Stimulated activated naive CD4-positive, alpha-beta T cell (primary cell): ENCODE measurements at places on chromosomes 1 and 21.

GRCh38 chr1:67307251-67308060 lies at the start of gene IL12RB2:
Gene IL12RB2, plus strand, starts transcription at chr1:67307873. Its CDS starts 12,496 bp downstream, at chr1:67320369.
- no peak for DNase-seq

DNA sequence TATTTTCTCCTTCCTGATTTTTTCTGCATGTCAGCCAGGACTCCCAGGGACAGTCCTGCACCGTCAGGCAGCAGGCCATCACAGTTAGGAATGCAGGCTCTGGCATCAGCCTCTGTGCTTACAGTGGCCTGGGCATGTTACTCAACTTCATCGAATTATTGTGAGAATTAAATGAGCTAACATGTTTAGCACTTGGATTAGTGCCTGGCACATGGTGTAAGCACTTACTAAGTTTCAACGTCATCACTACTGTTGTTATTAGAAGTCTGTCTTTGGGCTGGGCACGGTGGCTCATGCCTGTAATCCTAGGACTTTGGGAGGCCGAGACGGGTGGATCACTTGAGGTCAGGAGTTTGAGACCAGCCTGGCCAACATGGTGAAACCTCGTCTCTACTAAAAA lies 45.1 kb downstream of the SCCPDH start:
- no peak for DNase-seq

DNA sequence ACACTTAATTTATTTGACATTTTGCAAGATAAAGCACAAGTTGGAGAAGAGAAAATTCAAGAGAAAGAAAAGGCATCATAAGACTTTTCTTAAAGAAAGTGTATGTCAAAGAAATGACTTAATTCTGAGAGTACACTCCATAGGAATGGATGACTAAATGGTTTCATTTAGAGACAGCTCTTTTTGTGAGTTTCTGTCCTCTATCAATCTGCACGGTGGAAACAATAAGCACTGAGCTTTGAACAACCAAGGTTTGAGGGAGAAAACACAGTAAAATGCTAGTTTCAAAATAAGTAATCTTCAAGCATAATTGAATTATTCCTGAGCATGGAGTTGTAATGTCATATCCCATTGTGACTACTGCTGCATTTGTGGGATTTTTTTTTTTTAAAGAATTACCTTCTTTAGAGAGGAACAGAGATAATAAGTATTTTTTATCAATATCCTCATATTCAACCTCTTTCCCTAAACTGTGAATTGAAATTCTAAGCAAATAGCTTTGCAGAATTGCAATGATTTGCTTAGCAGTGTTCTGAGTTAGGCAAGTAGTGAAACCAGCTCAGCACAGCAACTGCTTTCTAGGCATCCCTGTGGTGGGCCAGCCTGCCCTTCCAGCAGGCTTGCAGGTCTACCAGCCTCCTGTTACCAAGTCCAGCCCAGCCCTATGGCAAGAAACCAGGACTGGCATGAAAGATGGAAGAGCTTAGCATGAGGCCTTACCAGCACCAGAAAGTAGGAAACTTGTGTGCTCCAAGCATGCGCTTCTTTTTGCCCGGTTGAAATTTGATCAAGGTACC lies 38.2 kb downstream of the KCNJ6 start:
- no peak for DNase-seq

DNA sequence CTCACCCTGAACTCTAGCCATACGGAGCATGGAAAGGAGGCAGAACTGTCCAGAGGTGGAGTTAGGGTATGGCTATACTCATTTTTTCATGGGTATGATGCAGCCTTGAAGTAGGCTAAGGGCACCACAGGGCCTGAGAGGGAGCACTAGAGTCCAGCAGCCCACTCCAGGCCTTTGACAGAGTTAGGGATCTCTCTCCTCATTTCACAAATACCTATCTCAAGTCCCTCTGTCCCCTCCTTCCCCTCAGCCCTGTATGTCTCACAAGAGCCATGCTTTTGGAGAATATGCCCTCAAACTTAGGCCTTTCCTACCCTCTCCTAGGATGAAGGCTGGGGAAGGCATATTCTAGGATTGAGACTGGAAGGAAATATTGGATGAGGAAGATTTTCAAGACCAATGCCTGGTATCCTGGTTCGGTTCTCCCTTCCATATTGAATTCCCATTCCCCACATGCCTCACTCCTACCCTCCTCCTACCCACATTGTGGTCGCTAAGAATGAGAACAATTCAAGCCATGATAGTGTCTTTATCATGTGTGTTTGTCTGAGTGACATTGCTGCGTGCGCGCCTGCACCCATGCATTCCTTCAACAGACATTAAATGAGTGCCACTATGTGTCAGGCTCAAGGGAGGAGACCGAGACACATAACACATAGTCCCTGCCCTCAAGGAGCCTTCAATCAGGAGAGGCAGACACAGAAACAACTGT lies 2.6 kb upstream of the NECTIN4 start:
- DNase-seq = no peak

GRCh38 chr1:225860107-225860506 lies 22.1 kb downstream of the TMEM63A start:
- DNase-seq = no peak
